Small intestine (tissue), 16 donors: ENCODE measurements at places on chromosomes 12 and 14.

- DNase-seq, result peak; percentile 53
Observed at GRCh38 chr12:2963154-2963759, 4.1 kb downstream of the TEAD4 start.

GRCh38 chr12:4562034-4562657 lies at the start of gene DYRK4:
TSS of gene DYRK4 (plus strand) at chr12:4562208. CDS start at chr12:4562246, 38 bp downstream.
- DNase-seq, result peak; percentile 95

- DNase-seq, result no peak
Observed at GRCh38 chr12:18696971-18697602, 40.7 kb downstream of the PLCZ1 start.

- DNase-seq, result no peak
Observed at GRCh38 chr14:55720796-55721195, 140.8 kb downstream of the KTN1 start.

- peak; percentile 88 for DNase-seq
Observed at GRCh38 chr12:51269174-51270066, 795 bp downstream of the SMAGP start.

DNA sequence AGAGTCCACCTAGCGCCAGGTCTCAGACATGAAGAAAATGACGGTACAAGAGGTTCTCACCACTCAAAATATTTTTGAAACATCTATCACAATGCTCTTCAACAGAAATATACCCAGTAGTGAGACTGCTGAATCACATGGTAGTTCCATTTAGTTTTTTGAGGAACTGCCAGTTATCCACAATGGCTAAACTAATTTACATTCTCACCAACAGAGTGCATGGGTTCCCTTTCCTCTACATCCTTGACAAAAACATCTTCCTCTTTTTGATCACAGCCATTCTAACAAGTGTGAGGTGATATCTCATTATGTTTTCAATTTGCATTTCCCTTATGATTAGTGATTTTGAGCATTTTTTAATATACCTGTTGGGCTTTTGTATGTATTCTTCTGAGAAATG lies 5.7 kb upstream of the GPR65 start:
- DNase-seq, result no peak

- no peak for DNase-seq
Observed at GRCh38 chr14:100130521-100130920, 28.9 kb downstream of the DEGS2 start.

DNA sequence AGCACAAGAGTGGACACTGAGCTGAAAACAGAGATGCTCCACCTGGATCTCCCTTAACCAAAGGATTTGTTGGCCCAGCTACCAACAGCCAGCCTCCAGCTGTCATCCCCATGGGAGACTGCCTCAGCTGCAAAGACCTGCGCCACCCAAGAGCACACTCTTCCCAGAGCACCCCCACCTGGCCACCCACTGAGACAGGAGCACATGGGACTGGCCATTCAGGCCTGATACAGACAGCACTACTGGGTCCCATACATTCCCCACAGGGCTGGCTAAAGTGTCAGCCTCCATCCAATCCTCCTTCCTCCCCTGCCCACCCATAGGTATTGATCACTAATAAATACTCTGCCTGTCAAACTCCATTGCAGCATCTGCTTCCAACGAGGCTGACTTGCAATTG lies 241.5 kb downstream of the BCL11B start:
- no peak for DNase-seq

DNA sequence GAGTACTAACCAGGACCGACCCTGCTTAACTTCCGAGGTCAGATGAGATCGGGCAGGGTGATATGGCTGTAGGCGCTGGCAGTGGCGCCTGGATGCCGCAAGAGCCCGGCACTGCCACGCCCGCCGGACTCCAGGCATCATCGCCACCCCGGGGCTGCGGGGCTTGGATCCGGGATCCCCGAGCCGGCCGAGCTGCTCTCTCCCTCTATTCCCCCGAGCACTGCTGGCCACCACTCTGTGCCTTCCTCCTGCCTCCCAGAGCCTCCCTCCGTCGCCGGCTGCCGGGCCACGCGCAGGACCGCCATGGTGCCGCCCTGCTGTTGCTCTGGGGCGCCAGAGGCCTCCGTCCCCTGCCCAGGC lies 153.2 kb upstream of the ALG10B start:
- no peak for DNase-seq

DNA sequence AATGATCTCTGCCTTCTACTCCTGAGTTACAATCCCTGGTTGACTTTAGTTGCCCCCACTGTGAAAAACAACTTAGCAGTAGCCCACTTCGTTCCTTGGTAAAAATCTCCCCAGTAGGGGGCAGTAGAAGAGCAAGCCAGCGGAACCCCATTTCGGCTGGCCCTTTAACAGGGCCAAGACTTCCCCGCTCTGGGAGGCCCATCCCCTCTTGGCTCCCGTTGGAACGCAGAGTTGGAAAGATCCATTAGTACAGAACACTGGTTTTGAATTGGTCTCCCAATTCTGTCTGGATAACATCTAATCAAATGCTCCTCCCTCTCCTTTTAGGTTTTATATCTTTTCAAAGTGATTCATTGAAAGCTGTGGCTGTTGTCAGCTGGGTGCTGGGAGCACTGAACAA lies 1133.3 kb downstream of the BCL11B start:
- peak; percentile 34 for DNase-seq

DNA sequence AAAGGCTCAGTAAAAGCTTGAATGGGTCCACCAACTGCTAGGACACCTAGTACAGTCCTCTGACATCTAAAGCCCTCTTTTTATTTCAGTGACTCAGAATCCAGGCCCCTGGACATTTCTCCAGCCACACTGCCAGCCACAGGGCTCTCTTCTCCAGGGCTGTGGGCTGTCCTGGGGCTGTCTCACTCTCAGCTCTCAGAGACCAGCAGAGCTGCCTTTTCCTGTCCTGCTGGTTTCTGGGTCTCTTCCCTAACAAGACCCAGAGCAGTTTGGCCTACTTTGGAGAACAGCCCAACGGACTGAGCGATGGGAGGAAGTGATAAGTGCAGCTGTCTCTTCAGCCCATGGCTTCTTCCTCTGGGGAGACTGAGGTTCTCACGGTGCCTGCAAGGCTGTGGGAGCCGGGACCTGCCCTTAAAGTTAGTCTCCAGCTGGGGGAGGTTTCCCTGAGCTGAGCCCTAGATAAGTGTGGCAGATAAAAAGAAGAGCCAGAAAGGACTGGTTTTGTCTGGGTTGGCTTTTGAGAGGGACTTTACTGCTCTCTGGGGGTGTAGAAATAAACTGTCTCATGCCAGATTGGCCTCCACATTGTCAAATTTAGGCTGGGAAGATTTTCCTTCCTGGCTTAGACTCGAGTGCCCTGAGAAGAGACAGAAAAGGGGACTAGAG lies 979.8 kb downstream of the VRK1 start:
- no peak for DNase-seq
